LoVo (cell line): ENCODE measurements at places on chromosomes 1 and 21.

- no peak for DNase-seq
Measured at GRCh38 chr1:20484519-20485462, 1.2 kb downstream of the CAMK2N1 start.

GRCh38 chr21:16420031-16420724 is 690.4 kb downstream of the USP25 start:
- DNase-seq = peak; percentile 8

DNA sequence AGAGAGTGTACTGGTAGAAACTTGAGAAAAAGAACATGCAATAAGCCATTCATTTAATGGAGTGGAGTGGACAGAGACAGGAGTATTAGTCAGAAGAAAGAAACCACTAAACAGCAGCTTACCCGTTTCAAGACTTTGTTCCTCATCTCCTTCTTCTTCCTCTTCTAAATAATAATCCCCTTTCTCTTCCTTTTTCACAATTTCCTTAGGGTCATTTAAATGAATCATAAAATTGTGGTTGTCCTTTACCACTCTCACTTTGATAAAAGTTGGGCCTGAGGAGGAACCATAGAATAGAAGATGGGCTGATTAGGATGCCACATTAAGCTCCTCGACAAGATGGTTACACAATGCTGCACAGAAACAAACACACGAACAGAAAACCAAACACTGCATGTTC is 109.6 kb downstream of the WDR3 start:
- no peak for DNase-seq

- no peak for DNase-seq
Measured at GRCh38 chr1:31937300-31938183, 626 bp downstream of the PTP4A2 start.

- DNase-seq = no peak
Measured at GRCh38 chr1:201841265-201841912, 12.4 kb downstream of the IPO9 start.

DNA sequence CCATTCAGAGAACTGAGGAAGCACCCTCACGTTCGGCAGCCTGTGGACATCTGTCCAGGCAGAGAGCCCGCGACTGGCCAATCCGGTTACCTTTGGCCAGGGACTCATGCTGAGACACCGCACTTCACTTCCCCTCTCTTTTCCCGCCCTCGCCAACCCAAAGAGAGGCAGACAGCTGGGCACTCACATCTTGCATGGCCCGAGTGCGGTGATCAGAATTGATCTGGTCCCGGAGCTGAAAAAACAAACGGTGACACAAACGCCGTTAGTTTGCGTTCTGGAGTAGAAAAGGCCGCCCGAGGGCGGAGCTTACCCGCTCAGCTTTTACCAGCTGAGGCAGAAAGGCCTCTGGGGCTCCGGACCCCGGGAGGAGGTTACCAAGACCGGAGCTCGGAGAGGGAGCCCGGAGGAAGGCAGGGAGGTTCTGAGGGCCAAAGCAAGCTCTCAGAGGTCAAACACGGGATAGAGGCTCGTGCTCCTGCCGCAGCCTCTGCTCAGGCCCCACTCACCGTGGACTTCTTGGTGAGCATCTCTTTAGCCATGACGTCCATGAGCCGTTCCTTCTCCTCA is 376 bp downstream of the SF3A3 start:
- DNase-seq = peak; percentile 46

- DNase-seq = no peak
Measured at GRCh38 chr1:101059945-101060542, 34.5 kb upstream of the DPH5 start.

GRCh38 chr1:110671361-110671760 is 3.4 kb downstream of the KCNA3 start:
- DNase-seq = no peak

DNA sequence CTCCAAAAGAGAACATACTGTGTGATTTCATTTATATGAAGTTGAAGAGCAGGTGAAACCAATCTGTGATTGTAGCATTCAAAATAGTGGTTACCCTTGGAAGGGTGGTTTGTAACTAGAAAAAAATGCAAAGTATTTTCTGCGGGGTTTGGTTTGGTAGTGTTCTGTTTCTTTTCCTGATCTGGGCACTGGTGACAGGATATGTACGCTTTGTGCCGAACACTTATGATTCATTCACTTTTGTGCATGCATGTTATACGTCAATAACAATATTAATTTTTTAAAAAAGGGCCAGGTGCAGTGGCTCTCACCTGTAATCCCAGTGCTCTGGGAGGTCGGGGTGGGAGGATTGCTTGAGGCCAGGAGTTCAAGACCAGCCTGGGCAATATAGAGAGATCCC is 63.8 kb downstream of the CD34 start:
- no peak for DNase-seq

DNA sequence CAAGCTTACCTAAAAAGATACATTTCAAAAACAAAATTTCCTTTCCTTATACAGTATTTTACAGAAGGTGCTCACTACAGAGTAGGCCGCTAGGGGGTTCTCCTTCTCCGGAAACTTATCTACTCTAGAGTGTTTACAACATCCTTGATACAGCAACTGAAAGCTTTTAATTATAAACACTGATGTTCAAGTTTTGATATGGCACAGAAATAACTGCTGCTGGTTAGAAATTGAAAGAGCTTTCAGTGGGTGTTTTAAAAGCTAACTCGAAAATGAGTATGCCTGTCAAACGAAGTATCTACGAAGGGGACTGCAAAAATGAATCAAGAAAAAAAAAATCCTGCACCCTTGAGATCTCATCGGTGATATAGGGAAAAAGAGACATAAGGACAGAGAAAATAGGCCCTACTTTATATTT is 1.0 kb downstream of the YOD1 start:
- DNase-seq = peak; percentile 63

GRCh38 chr1:15937706-15938168 is 38.2 kb downstream of the ZBTB17 start:
- no peak for DNase-seq

DNA sequence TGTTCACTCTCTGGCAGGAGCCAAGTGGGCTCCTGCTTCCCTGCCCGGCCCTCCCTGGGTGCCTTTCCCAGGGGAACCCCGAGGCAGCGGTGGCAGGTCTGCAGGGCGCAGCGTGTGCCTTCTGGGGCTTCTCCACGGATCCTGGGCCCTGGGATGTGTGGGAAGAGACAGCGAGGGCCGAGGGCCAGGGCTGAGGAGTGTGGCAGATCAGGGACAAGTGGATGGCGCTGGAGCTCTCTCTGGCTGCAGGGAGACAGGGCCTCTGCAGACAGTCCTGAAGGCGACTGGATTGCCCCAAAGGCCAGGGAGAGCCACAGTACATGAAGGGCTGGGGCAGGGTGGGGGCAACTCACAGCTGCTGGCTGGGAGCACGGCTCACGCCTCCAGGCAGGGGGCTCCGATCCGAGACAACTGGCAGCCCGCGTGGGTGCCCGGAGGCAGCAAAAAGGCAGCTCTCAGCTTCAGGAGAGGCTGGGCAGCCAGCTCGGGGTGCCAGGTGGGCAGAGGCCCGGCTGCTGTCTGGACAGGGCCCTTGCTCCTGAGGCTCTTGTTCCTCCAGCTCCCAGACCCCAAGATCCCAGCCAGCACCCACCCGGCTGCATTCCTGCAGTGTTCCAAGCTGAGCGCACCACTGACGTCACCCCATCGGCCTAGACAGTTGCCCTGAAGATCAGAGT is 16.0 kb downstream of the MORN1 start:
- DNase-seq = no peak

DNA sequence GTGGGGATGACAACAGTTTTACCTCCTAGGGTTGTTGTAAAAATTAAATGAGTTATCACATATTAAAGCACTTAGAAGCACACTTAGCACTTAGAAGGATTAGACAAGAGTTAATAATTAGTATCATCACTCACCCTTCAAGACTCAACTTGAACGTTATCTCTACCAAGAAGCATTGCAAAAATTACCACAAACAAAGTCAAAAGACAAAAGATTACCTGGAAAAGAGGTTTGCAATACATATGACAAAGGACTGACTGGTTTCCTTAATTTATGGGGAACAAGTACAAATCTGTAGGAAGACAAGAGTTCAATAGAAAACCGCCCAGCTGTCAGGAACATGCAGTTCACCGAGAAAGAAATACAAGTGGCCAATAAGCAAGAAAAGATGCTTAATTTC is 93.3 kb upstream of the ATP1A1 start:
- DNase-seq = no peak

DNA sequence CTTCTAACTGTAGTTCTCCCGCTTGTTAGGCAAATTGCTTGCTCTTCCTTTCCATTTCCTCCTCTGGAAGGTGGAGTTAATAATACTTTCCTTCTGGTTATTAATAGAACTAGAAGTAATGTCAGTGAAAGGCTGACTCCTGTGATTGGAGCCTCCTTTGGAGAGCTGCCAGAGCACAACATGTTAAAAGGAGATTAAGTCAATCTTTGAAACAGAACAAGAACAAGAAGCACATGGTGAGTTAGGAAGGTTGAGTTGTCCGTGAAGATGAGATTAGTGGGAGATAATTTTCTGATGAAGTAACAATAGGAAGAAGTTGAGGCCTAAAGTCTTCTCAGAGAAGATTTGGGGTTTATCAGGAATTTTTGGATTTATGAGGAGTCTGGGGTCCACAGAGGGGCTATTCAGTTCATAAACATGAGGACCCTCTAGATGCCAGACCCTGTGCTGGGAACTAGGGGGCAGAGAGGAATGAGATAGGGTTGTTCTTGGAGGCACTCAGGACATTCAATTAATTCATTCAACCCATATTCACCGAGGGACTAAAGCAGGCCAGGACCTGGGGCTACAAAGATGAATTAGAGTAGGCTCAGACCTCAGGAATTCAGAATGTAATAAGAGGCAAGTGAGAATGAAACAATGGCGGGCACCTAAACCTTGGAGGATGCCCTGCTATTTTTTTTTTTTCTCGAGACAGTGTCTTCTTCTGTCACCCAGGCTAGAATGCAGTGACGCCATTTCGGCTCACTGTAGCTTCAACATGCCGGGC is 40.7 kb upstream of the DHCR24 start:
- DNase-seq = no peak

- DNase-seq = no peak
Measured at GRCh38 chr1:3120140-3120539, 51.1 kb downstream of the PRDM16 start.

GRCh38 chr1:165063181-165063965 is 293.1 kb downstream of the LMX1A start:
- no peak for DNase-seq

DNA sequence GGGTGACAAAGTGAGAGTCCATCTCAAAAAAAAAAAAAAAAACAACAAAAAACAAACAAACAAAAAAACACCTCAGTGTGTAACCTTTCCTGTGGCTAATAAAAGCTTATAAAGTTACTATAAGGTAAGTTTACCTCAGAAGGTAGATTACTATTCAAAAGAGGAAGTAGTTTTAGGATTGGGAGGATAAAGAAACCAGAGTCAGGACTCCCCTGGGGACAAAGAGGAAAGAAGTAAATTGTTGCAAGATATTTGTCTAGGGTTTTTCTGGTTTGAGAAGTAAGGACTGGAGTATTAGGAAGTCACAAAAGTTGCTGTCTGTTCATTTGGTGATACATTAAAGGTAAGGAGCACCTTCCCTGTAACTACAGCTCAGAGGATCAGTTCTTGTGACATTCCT is 23.8 kb upstream of the CENPF start:
- DNase-seq = no peak

- no peak for DNase-seq
Measured at GRCh38 chr21:41653954-41654491, 112.8 kb downstream of the RIPK4 start.

- no peak for DNase-seq
Measured at GRCh38 chr1:65509912-65510680, 89.6 kb downstream of the LEPR start.

- no peak for DNase-seq
Measured at GRCh38 chr1:32411261-32411660, 17.0 kb upstream of the BSDC1 start.

DNA sequence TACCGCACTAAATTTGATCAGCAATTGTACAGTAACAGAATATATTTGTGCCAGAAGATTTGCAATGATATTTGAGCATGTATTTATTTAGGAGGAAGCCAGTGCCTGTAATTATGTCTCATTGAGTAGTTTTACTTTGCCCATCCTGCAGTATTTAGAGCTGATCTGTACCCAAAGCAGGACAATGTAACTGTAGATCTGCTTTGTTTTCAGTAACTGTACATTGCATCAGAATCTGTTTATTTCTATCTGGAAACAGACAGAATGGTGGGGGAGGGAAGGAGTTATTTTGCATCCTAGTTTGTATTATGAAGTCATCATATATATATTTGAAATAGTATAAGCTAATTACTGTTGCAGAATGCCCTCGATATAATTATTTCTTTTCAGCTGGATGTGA is 36.2 kb upstream of the LRRC8C start:
- no peak for DNase-seq

DNA sequence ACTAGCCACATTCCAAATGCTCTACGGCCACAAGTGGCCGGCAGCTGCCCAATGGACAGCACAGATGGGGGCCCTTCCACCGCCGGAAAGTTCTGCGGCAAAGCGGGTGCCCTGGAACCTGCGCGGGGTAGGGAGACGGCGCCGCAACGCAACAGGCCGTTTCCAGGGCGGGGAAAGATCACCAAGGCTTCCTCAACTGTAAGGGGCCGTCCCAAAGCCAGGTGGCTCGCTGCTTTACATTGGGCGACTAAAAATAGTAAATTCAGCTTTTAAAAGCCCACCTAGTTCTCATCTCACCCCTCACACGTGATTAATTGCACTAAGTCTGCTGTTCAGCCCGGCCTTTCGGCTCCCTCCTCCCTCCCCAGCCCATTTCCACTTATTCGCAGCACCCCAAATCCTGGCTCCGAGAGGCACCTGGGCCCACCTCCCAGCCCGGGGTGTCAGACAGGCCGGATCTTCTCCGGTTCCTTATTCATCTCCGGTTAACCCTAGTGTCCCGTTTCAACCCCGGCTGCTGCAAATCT is 643 bp downstream of the CFAP298 start:
- peak; percentile 26 for DNase-seq

- DNase-seq = peak; percentile 61
Measured at GRCh38 chr21:39845571-39846130, 21.6 kb upstream of the PCP4 start.

- no peak for DNase-seq
Measured at GRCh38 chr1:57369889-57370288, 54.0 kb downstream of the DAB1 start.

- DNase-seq = no peak
Measured at GRCh38 chr1:177880339-177880891, 89.4 kb downstream of the SEC16B start.
